T-helper 2 cell treated with Interferon-gamma antibody and Interleukin-4, amounts not matched to agents 5 μg/mL and 100 μg/mL, for 36 hours (primary cell): ENCODE measurements at places on chromosomes 16 and 17.

DNA sequence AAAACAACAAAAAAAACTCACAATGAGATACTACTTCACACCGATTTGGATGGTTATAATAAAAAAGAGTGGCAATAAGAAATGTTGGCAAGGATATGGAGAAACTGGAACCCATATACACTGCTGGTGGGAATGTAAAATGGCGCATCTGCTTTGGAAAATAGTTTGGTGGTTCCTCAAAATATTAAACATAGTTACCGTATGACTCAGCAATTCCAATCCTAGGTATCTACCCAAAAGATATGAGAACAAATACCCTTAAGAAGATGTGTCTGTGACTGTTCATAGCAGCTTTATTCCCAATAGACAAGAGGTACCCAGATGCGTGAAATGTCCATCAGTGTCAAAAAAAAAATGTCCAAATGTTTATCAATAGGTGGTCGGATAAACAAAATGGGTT lies 7.2 kb downstream of the CPPED1 start:
- DNase-seq: no peak

DNA sequence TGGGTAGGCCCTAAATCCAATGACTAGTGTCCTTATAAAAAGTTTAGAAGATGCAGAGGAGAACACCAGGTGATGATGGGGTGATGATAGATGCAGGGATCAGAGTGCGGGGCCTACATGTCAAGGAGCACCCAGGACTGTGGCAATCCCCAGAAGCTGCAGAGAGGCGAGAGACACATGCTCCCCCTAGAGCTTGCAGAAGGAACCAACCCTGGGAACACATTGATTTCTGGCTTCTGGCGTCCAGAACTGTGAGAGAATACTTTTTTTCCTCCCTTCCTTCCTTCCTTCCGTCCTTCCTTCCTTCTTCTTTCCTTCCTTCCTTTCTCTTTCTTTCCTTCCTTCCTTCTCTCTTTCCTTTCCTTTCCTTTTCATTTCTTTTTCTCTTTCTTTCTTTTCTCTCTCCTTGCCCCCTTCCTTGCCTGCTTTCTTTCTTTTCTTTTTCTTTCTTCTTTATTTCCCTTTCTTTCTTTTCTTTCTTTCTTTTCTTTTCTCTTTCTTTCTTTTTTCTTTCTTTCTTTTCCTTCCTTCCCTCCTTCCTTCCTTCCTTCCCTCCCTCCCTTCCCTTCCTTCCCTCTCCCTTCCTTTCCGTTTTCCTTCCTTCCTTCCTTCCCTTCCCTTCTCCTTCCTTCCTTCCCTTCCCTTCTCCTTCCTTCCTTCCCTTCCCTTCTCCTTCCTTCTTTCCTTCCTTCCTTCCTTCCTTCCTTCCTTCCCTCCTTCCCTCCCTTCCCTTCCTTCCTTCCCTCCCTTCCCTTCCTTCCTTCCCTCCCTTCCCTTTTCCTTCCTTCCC lies 134.3 kb downstream of the HAPSTR1 start:
- DNase-seq: no peak

DNA sequence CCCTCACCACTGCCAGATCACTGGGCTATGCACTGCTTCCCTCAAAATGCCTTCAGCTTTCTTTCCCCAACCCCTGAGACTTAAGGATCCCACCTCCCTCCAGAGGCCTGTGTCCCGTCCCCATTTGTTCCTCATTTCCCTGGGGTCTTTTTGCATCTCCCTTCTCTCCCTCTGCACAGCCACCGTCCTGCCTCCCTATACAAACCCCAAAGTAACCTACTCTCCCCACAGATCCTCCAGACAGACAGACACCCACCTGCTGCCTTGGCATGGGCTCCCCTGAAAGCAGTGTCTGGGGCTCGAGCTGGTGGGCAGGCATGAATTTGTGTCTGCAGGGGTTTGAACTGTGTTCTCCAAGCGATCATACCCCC lies 69.4 kb upstream of the TNRC6C start:
- DNase-seq: no peak

GRCh38 chr16:450785-451512 lies 25.5 kb downstream of the RAB11FIP3 start:
- no peak for DNase-seq

DNA sequence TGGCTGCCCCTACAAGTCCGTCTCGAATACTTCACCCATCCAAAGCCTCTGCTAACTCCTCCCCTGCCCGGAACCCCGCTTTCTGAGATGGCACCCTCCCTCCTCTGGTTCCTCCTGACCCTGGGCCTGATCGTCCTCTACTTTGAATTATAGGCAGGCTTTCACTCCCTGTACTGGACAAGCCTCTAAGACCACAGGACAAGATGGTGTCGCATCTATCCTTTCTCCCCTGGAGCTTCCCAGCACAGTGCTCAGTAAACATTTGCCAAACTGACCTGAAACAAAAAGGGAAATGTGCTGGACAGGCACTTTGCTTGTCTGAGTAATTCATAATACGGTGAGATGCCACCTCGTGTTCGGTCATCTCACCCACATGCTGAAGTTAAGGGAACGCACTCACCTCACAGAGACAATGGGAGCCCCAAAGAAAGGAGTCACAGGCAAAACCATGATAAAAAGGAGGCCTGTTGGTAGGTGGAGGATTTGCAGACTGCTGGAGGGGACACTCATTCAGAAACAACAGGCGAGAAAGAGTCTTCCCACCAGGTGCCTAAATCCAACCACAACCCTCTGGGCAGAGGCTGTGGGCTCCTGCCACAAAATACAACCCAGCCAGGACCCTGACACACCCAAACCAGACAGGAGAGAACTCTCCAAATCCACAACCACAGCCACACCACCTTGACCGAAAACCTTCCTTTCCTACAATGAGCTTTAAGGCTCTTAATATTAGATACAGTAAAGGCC lies 28.2 kb downstream of the SNN start:
- no peak for DNase-seq

GRCh38 chr17:56913353-56913866 lies 439 bp downstream of the TRIM25 start:
- DNase-seq: no peak

DNA sequence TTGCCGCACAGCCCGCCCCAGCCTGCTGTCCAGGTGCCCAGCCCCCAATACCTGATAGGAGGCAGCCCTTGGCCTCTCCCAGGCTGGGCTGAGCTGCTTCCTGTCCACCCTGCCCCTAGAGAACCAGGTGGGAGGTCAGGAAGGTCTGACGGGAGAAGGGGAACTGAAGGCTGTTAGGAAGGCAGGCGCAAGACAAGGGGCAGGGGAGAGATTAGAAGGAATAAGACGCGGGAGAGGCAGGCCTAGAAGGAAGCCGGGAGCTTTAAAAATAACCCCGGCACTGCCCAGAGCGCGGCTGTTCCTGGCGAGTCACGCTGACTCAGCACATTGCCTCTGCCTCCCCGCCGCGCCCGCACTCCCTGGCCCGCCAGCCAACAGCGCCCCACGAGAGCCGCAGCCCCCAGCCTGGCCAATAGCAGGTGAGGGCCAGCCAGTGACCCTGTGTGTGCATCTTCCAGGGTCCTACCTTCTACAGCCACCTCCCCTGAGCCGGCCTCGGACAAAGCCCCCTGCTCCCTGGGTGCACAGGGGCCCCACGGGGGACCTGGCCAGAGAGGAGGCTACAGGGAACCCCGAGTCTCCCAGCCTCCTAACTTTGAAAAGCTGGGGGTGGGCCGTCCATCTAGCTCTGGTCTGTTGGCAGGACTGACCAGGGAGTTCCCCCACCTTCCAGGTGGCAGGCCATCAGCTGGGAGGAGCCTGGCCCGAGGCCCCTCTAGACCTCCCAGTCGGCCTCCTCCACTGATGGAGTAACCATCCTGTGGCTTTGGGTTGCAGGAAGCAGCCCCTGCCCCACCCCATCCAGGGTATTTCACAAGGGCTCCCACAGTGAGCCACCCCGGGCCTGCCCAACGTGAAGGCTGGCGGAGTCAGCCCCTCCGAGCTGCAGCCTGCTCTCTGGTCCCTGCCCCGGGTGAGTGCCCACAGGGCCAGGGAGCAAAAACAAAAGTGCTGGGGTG lies 4.0 kb downstream of the MAFG start:
- no peak for DNase-seq
